ENCODE measurements at places on chromosomes 3 and 15.

GRCh38 chr15:75725006-75725718 lies 12.5 kb upstream of the CSPG4 start:
- DNase-seq, result no peak

- DNase-seq, result no peak
These were observed 128.6 kb downstream of the SLCO3A1 start for GRCh38 chr15:91981821-91982800.

DNA sequence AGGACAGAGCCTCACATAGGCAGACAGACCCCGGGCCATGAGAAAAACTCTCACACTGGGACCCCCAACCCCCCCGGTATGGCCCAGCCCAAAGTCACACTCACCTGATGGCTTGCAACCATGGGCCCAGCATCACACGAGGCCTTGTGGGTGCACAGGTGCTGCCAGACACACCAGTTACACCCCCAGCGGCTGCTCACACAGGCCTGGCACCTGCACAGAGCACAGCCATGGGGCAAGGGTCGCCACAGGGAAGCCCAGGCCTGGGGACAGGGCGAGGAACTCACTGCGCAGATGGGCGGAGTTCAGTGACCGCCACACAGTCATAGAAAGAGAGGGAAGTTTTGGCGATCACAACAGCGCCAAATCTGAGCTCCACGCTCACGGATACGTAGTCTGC lies 9.3 kb downstream of the PLXNB1 start:
- DNase-seq, result no peak

DNA sequence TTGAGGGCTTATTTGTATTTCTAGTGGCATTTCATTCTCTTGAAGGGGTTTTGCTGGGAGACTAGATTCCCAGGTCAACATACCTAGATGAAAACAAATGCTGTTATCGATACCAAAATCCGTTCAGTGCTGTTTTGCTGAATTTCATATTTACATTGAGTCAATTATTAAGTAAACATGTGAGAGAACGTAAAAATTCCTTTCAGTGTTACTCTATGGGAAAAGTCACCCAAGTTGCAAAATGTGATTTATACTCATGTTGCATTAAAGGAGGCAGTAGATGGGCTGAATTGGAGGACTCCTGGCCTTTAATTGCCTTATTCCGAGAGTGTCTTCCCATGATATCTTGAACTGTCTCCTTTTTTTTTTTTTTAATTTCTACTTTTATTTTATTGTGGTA lies 1011.3 kb upstream of the NR2F2 start:
- no peak for DNase-seq

GRCh38 chr3:125141596-125142419 lies 70.7 kb downstream of the SLC12A8 start:
- no peak for DNase-seq

DNA sequence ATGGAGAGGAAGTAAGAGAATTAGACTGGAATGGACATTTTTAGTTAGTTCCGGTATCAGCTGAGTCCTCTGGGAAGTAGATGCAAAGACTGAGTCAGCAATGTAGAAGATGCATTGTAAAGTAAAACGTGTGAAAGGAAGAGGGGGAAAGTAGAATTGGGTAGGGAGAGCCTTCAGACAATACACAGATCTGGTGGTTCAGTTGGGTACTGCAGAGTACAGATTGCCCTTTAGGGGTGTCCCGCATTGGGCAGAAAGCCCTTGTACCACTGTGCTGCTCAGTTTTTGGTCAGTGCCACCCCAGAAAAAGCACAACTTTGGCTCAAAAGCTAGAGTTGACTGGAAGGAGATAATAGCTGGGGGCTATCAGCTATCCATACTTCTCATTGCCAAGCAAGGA lies 247.4 kb downstream of the KBTBD8 start:
- no peak for DNase-seq

- DNase-seq, result no peak
These were observed 137.4 kb downstream of the ATP10A start for GRCh38 chr15:25725758-25726157.

GRCh38 chr3:184872200-184872599 lies 60.2 kb downstream of the VPS8 start:
- DNase-seq, result no peak

- DNase-seq, result no peak
These were observed 127.1 kb downstream of the KCNMB2 start for GRCh38 chr3:178663201-178663934.

GRCh38 chr3:159131376-159131775 lies 329.5 kb downstream of the MFSD1 start:
- DNase-seq, result no peak

GRCh38 chr15:59707619-59708018 lies 18.5 kb upstream of the BNIP2 start:
- no peak for DNase-seq

- peak; percentile 76 for DNase-seq
These were observed 40.8 kb downstream of the FOXP1 start for GRCh38 chr3:71542521-71543370.

- no peak for DNase-seq
These were observed 10.7 kb upstream of the HACD2 start for GRCh38 chr3:123595396-123596180.

- no peak for DNase-seq
These were observed 327.6 kb upstream of the NECTIN3 start for GRCh38 chr3:110743984-110744383.

GRCh38 chr3:48859206-48859605 lies 11.5 kb upstream of the PRKAR2A start:
- no peak for DNase-seq

DNA sequence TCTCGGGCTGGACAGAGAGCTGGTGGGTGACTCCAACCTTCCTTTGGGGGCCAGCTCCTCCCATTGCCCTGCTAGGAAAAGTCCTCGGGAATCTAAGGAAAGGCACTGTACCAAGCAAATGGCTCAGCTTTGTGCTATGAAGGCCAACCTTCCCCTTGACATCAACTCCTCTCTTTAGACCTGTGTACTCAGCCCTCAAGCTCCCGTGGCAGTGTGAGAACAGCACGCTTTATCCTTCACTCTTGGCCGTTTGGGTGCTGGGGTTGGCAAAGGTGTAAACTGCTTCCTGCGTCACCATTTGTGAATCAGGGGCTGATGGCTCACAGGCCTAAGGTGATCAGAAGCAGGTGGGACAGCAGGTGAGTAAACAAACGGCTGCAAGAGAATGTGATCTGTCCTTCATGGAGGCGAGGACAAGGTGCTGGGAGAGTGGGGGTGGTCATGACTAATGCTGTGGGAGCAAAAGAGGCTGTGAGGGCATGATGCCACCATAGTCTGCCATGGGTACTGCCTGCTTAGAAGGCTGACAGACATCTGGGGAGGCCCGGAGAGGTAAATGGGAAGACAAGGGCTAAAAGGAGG lies 165.2 kb upstream of the TPM1 start:
- no peak for DNase-seq

GRCh38 chr3:107664614-107665013 lies 141.9 kb downstream of the BBX start:
- DNase-seq, result no peak

DNA sequence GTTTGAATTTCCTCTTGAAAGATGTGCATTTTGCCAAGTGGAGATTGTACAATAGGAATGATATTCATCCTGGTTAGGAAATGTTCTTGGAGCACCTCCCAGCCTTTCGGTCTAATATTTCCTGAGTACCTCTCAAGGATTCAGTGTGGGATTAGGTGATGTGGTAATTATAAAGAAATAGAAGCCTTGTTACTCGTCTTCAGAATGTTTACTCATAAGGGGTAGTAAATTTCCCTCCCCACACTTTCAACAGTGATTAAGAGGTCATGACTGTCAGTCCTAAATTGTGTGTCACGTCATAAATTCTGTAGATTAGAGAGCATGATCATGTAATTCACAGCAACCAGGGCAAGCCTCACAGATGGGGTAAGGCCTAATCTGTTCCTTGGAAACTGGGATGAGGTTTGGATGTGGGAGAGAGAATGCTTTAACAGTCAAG lies 633.1 kb upstream of the TBL1XR1 start:
- no peak for DNase-seq

Data from putamen (tissue), 1 donor.